Stimulated activated naive CD8-positive, alpha-beta T cell treated with anti-CD3 and anti-CD28 coated beads, Interleukin-15, amount 100 ng/mL, for 72 hours (primary cell): ENCODE measurements at places on chromosomes 6 and 20.

GRCh38 chr6:153215242-153215641, 84.2 kb upstream of the RGS17 start:
- no peak for DNase-seq

DNA sequence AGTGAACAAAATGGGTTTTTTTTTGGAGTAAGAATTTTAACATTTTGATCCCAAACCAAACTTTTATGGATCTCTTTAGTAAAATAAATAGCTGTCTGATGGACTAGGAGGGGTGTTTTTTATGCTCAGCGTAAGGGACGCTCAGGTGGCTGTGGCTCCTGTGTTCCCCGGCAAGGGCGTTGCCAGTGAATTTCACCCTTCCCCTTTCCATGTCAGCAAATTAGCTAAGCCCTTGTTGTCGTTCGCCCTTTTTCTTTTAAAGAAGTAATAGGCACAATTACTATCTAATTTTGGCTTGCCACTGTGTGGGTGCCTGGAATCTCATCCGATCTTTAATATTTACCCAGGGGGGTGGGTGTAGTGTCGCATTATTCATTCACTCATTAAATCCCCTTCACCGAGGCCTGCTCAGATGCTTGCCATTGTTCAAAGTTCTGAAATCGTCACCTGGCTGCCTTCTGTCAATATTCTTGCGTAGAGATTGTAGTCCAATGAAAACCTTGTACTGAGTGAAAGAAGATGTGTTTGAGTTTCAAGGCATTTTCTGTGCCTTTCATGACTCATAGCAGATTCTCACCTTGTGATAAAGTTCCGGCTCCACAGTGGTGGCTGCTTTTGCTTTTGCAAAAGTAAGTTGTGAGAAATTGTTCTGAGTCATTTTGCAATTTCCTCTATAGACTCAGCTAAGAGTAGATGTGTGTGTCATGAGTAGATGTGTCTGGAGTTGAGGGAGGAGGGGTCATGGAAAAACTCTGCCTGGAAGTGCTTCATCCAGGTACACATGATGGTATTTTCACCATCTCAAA, 40.0 kb upstream of the CLDN20 start:
- peak; percentile 69 for DNase-seq

GRCh38 chr6:162200041-162200440, 527.5 kb downstream of the PRKN start:
- DNase-seq, result no peak

DNA sequence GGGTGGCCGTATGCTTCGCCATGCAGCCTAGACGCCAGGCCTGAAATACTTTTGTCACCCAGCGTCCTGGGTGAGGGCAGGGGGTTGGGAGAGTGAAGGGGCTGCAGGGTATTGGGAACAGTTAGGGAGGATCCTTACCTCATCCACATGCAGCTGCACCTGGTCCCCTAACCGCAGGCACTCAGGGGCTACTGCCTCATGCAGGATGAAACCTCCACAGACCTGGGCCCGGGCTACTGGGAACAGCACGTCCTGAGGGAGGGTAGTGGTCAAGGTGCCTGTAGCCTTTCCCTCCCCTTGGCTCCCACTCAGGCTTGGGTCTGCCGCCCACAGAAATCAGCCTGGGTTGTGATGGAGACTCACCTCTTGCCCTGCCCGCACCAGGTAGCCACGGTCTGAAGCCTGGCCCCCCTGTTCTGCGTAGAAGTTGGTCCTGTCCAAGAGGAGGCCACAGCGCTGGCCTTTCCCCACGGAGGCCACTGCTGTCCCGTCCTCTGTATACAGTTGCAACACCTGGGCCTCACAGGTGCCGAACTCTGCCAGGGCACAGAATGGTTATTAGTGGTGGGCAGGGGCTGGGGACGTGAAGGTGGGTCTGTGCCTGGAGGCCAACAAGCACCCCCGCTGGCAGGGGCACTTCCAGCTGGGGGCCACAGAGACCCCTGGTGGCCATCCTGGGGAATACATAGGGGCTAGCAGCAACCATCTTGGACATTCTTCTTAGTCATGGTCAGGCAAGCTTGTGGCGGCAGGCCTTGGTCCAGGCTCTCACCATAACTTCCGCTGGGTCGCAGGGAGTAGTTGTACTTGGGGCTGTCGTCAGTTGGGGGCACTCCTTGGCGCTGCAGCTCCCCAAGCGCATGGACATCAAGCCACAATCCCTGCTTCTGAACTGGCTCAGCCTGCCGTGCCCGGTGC, 8.6 kb downstream of the AARS2 start:
- peak; percentile 44 for DNase-seq

GRCh38 chr6:159110013-159110412, 59.2 kb upstream of the FNDC1 start:
- DNase-seq, result no peak

- DNase-seq, result no peak
Measured at GRCh38 chr6:108883172-108883571, 35.0 kb downstream of the ARMC2 start.

- no peak for DNase-seq
Measured at GRCh38 chr6:47152666-47153403, 110.7 kb upstream of the ADGRF1 start.

- no peak for DNase-seq
Measured at GRCh38 chr6:129575378-129576118, 134.4 kb downstream of the ARHGAP18 start.
